ENCODE measurements at places on chromosomes 4 and X.
A peak's percentile ranks its signal among the peaks of the same experiment; 100 is the strongest.

GRCh38 chrX:68999356-68999755 lies 165.9 kb downstream of the PJA1 start:
- DNase-seq = no peak

- DNase-seq = no peak
These were observed 229.1 kb downstream of the GUCY2F start for GRCh38 chrX:109252789-109253188.

DNA sequence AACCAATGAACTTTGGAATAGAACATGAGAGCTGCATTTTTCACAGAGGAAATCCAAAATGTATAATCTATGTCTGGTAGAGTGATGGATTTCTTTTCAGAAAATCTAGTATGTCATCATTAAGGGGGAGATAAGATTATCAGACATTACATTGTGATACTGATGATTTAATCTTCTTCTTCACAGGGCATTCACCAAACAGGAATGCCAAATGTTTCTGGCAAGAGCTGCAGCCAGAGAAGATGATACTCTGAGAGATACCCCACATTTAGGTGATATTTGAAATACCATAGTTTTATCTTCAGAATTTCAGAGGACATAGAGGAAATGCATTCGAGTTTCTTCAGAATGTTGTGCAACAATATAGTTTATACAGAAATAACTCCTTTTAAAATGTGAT lies 1523.7 kb upstream of the ADGRL3 start:
- DNase-seq = no peak

GRCh38 chr4:185726931-185727330 lies 85.1 kb downstream of the SORBS2 start:
- no peak for DNase-seq

GRCh38 chrX:68018248-68019203 lies 414.8 kb downstream of the OPHN1 start:
- no peak for DNase-seq

GRCh38 chrX:14528629-14529289 lies 577 bp upstream of the GLRA2 start:
- peak; percentile 0 for DNase-seq

GRCh38 chrX:64204701-64205440 lies 637 bp downstream of the AMER1 start:
- no peak for DNase-seq

- no peak for DNase-seq
These were observed 550.7 kb downstream of the ADGRL3 start for GRCh38 chr4:61750810-61751209.

- no peak for DNase-seq
These were observed 96.6 kb upstream of the KCNIP4 start for GRCh38 chr4:22045051-22045630.

GRCh38 chrX:44085209-44085608 lies 112.0 kb upstream of the NDP start:
- no peak for DNase-seq
